Lung microvascular endothelial cell (primary cell): ENCODE measurements at places on chromosomes 12 and 14. TPM values are rescaled to one million over a fixed set of nuclear protein-coding genes. Genes with fewer than 3 reads are reported as not detected.

- no peak for DNase-seq
Observed at GRCh38 chr14:92384461-92385133, 61.6 kb downstream of the SLC24A4 start.

DNA sequence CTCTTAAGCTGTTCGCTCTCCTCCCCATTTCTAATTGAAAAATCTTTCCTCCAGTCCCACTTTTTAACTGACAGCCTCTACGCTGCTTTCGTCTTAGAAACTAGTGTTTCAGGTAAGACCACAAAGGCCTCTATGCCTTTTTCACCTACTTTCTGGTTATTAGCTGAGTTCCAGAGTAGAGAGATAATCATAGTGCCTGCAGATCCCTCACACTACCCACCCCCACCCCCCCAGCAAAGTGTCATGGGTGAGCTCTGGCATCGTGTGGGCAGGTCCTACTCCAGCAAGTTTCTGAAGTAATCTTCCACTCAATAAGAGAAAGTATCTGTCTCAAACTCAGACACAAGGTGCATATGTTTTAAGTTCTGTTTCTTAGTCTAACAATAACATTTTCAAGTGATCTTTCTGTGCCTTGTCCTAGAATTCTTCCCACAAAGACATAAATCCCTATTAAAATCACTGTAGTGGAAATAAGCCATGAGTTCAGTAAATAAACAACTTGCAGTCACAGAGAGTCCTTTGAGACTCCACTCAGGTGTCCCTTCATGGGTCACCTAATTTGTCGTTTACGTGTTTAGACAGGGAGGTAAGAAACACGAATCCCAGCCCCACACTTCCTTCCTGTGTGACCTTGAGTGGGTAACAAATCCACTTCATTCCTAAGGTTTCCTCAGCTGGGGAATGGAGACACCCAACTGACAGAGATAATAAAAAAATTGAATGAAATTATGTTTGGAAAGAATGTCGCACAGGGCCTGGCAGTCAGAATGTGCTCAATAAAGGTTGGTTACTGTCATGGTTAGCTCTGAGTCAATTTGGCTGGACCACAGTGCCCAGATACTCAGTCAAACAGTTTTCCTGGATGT is 228.9 kb upstream of the CAND1 start:
- no peak for DNase-seq

- peak; percentile 55 for DNase-seq
Observed at GRCh38 chr12:96720363-96720705, 186.7 kb upstream of the NEDD1 start.

GRCh38 chr14:64951724-64952123 is 9.2 kb upstream of the GPX2 start:
- no peak for DNase-seq

DNA sequence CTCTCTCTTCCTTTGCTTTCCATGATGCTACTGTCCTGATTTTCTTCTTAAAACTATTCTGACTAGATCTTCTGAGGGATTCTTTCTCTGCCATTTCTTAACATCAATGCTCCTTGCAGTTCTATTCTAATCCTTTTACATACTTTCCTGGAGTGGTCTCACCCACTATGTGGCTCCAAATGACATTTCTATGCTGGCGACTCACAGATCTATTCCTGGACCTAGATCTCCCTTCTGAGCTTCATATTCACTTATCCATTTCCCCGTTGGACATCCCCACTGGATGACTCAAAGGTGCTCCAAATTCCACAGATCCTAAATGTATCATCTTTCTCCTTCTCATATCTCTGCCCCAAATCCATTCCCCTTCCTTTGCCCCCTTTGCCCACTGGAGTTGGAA is 4.1 kb downstream of the TEP1 start:
- DNase-seq, result no peak

GRCh38 chr12:67269633-67270573 is 745 bp downstream of the CAND1 start:
- peak; percentile 52 for DNase-seq

GRCh38 chr12:2940564-2940963 is 18.6 kb upstream of the TEAD4 start:
- no peak for DNase-seq

DNA sequence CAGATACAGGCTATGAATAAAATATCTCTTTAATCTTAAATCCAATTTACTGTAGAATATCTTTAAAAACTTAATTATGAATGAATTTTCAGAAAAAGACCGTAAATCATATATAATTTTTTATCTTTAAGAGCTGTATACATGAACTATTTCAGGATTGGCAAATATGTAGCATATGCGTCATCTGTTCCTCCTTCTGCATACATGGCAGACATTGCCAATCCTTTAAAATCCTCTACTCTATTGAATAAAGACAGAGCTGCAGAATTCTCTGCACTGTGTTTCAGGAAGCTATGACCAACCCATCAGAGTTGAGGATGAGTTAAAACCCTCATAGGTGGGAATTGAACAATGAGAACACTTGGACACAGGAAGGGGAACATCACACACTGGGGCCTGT is 279.0 kb downstream of the TMEM117 start:
- DNase-seq, result no peak

DNA sequence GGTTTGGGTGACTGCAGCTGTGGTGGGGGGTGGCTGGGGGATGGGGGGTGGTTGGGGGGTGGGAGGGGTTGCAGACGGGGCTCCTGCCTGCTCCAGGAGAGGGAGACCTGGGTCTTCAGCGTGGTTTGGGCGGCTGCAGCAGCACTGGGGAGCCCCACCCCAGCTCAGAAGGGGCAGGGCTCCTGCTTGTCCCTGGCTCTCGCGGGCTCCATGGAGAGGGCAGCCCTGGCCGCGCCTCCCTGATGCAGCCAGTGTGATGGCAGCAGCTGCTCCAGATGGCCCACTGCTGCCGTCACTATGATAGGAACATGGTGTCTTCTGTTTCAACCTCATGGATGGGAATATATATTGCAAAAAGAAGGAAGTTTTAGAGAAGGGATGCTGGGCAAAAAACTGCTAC is 22.9 kb downstream of the TRHDE start:
- no peak for DNase-seq

GRCh38 chr12:13135371-13136178 is 32.1 kb upstream of the GSG1 start:
- DNase-seq, result no peak

DNA sequence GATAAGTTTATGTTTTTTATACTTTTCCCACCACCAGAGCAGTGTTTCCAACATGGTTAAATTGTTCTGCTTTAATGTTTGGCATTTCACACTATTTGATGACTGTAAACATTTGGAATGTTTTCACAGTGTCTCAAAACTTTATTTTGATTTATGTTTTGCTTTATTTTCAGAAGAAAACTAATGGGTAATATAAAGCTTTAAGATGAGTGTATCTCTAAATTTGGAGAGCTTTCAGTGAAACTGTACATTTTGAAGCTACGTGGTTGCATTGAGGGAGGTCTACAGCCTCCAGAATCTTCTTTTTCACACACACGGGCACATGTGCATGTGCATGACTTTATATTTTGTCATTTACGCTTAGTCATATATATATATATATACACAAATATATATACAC is 10.7 kb downstream of the BICD1 start:
- DNase-seq, result no peak

- DNase-seq, result peak; percentile 40
Observed at GRCh38 chr12:95202691-95203486, 14.4 kb downstream of the FGD6 start.

DNA sequence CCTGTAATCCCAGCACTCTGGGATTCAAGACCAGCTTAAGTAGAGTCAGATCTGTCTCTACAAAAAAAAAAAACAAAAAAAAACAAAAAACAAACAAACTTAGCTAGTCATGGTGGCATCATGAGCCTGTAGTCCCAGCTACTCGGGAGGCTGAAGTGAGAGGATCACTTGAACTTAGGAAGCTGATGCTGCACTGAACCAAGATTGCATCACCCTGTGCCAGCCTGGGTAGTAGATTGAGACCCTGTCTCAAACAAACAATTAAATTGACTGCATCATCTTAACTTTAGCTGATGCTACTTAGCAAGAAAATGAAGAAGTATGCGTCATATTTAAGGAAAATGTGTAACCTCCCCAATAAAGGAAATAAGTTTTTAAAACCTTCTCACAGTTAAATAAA is 136.6 kb upstream of the ATXN7L3B start:
- DNase-seq, result no peak

- DNase-seq, result no peak
Observed at GRCh38 chr12:121287267-121287954, 9.1 kb downstream of the CAMKK2 start.

- no peak for DNase-seq
Observed at GRCh38 chr14:68157971-68158371, 338.4 kb downstream of the RAD51B start.

DNA sequence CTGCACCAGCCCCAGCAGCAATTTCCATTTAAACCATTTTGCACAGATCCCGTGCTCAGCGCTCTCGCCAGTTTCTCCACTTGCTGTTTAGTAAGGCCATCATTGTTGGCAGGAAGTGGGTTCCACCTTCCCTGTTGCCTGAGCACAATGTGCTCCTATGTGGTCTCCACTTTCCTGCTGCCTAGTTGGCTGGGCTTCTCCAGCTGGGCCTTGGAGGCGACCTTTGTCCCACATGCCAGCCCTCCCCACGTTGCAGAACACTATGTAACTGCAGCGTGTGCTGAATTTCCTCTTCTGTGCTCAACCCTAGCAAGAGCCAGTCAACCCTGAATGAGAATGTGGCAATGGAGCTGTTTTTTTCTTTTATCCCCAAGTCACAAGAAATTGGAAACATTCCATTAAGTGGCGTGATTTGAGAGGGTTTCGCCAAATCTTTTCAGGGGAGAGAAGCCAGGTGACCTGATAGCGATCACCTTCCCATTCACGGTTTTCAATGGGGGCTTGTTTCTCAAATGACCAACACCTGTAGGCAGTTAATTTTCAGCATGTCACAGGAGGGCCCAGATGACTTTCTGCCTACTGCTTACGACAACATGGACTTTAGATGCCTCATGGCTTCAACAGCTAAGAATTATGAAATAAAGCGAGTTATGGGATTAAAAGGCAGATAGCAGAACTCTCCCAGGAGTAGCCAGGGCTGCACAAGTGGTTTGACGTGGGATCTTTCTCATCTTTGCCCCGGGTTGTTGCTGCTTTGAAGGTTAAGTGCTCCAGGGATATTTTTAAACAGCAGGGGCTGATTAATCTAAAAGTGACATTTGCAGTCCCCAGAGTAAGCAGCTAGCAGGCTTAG is at the start of gene ACACB:
ACACB (plus strand) TSS at position 830 of the 853 bp plus-strand sequence. CDS start 22,819 bp downstream, outside the sequence.
- no peak for DNase-seq

GRCh38 chr14:103401223-103402214 is 16.3 kb downstream of the MARK3 start:
- peak; percentile 91 for DNase-seq

DNA sequence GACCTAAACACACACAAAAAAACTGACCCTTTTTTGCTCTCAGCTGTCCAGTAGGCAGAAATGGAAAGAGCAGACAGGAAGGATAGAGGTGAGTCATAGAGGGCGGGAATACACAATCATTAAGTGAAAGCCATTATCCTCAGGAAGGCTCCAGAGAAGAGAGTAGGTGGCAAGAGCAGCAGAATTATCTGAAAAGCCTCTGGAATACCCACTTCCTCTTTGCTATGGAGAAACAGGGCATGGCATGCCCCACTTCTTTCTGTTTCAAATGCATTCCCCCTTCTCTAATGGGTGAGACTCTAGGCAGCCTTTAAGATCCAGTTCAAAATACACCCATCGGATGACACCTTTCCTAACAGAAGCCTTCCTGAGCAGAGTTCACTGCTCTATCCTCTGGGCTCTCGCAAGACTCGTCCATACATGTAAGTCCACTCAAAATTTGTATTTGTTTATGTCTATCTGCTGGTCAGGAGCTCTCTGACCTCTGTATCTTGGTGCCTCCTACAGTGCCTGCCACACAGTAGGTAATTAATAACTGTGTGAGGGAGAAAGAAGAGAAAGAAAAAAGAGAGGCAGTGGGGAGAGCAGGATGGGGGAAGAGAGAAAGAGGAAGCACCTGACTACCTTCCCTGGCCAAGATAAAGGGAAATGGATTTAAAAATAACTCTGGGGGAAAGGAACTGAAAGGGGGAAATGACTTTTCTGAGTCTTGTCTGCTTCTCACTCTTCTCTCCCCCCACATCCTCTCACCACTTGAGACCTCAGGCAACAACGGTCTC is 8.5 kb downstream of the KLHL33 start:
- peak; percentile 74 for DNase-seq

GRCh38 chr12:19591951-19592350 is 152.7 kb downstream of the AEBP2 start:
- no peak for DNase-seq

- no peak for DNase-seq
Observed at GRCh38 chr12:1839464-1839863, 19.1 kb downstream of the LRTM2 start.

GRCh38 chr12:58583940-58584339 is 336.4 kb downstream of the LRIG3 start:
- DNase-seq, result no peak

- DNase-seq, result no peak
Observed at GRCh38 chr12:126644236-126645020, 1579.2 kb downstream of the AACS start.

DNA sequence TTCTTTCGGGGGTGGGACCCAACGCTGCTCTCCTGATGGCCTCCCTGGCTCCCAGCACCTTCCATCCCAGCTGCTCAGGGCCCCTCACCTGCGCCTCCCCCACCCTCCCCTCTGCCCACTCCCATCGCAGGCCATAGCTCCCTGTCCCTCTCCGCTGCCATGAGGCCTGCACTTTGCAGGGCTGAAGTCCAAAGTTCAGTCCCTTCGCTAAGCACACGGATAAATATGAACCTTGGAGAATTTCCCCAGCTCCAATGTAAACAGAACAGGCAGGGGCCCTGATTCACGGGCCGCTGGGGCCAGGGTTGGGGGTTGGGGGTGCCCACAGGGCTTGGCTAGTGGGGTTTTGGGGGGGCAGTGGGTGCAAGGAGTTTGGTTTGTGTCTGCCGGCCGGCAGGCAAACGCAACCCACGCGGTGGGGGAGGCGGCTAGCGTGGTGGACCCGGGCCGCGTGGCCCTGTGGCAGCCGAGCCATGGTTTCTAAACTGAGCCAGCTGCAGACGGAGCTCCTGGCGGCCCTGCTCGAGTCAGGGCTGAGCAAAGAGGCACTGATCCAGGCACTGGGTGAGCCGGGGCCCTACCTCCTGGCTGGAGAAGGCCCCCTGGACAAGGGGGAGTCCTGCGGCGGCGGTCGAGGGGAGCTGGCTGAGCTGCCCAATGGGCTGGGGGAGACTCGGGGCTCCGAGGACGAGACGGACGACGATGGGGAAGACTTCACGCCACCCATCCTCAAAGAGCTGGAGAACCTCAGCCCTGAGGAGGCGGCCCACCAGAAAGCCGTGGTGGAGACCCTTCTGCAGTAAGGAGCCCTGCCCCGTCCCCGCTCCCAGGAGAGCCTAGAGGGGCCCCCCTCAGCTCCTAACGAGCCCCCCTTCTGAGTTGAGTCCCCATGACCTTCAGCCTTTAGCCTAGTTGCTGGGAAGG is at the start of gene HNF1A:
HNF1A (plus strand) TSS at position 248 of the 924 bp plus-strand sequence; CDS start at position 474, 226 bp downstream.
- no peak for DNase-seq

- DNase-seq, result no peak
Observed at GRCh38 chr14:37194698-37195097, 3.0 kb upstream of the MIPOL1 start.

Gene ASCL1
- total RNA-seq, result not detected in 2 replicates

Gene DAO
- not detected in 2 replicates for total RNA-seq

Gene KRT79
- total RNA-seq, result not detected in 2 replicates

Gene NUDT4
- total RNA-seq, result 71.8 and 85.6 TPM in 2 replicates

Gene NEUROD4
- total RNA-seq, result not detected in 2 replicates

Gene EEF1AKMT3
- 3.5 and 5.0 TPM in 2 replicates for total RNA-seq

Gene CCDC197
- not detected in 2 replicates for total RNA-seq

Gene CDCA3
- 3.4 and 8.9 TPM in 2 replicates for total RNA-seq

Gene BATF
- 3.6 and 3.7 TPM in 2 replicates for total RNA-seq

Gene FAM90A1
- under 0.01 TPM in 1 of 2 replicates, not detected in the other for total RNA-seq

Gene PTPRQ
- not detected in 2 replicates for total RNA-seq

Gene NTN4
- 216 and 678 TPM in 2 replicates for total RNA-seq

Gene DDN
- total RNA-seq, result under 0.01 TPM in 1 of 2 replicates, not detected in the other

Gene MGP
- 26.2 and 154 TPM in 2 replicates for total RNA-seq

Gene POTEG
- total RNA-seq, result not detected in 2 replicates

Gene FITM1
- 0.20 and 0.44 TPM in 2 replicates for total RNA-seq

Gene TTC6
- under 0.01 TPM in 1 of 2 replicates, not detected in the other for total RNA-seq
